Stimulated activated naive CD4-positive, alpha-beta T cell (primary cell): ENCODE measurements at places on chromosomes 1 and 21.

DNA sequence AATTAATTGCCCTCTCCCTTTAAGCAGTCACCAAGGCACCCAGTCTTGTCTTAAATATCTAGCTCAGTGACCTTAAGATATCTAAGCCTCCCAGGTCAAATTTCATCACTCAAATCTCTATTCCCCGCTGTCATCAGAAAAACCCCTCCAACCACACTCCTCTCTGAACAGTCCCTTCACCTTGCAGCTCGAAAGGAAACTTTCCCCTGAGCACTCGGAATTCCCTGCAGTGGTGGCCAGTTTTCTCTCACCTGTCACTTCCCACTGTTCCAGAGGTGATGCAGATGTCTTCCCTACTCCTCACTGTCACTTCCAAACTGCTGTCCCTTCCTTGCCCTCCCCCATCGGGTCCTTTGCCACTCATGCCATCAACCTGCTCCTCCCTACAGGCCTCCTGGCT is 15.3 kb upstream of the SSX2IP start:
- no peak for DNase-seq

- DNase-seq: no peak
These were observed 401 bp downstream of the ITLN1 start for GRCh38 chr1:160884579-160884978.

DNA sequence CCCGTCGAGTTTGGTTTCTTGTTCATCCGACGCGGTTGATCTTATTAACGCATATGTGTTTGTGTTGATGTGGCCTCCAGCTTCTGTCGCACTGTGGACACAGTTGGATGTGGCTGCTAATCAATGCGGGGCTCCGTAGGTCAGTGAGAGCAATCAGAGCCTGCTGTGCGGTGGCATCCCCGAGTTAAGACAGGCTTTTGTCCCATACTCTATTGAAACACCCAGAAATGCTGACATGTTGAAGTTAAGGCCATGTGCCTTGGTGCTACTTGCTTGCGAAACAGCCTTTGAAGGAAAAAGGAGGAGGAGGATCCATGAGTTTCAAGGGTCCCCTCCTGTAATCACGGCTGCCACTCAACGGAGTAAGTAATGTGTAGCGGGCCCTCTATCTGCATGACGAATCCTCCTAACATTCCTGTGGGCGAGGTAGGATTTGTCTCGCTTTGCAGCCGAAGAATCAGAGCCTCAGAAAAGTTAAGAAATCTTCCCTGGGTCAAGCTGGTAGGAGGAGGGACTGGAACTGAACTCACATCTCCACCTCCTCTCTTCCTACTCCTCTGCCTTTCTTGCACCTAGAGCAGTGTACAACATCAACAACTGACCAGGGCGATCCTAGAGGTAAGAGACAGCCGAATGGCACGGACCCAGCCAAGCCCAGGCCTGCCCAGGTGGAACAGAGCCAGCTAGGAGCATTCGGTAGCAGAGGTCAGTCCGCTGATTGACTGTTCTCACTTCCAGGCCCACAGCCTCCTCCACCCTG is 19.5 kb downstream of the PDE9A start:
- no peak for DNase-seq

- no peak for DNase-seq
These were observed 6.0 kb downstream of the PLEKHG5 start for GRCh38 chr1:6485168-6486101.

DNA sequence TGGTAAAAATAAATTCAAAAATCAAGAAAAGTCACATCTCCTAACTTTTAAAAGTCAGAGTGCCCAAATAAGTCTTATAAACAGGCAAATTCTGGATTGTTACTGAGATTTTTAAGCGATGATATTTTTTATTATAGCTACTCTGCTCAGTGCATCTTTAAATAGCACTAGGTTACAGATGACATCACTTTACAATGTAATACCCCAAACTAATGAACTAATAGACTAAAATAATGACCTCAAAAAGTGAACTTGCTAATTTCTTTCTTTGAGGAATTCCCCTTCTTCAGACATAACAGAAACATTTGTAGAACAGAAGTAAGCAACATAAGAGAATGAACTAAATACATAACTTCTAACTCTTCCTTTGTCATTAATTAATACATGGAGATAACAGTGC is 33.0 kb upstream of the ACTA1 start:
- no peak for DNase-seq
